ENCODE measurements at places on chromosomes 5 and 9. TPM values are rescaled to one million over a fixed set of nuclear protein-coding genes. Genes with fewer than 3 reads are reported as not detected.
A peak's percentile ranks its signal among the peaks of the same experiment; 100 is the strongest.

- H3K27me3 ChIP-seq: no peaks in the 10 kb centered on the region
- no peak overlapping the region for H3K27ac ChIP-seq
- H3K4me3 ChIP-seq: no peak overlapping the region
- no peak for DNase-seq
- H3K36me3 ChIP-seq: no peaks in the 10 kb centered on the region
- H3K4me1 ChIP-seq: no peaks in the 10 kb centered on the region
Measured at GRCh38 chr5:90141984-90142383, 267.6 kb downstream of the CETN3 start.

GRCh38 chr5:169856571-169856970 is 123.7 kb downstream of the INSYN2B start:
- no peaks in the 10 kb centered on the region for H3K27me3 ChIP-seq
- no peaks in the 10 kb centered on the region for H3K4me1 ChIP-seq
- H3K4me3 ChIP-seq: no peak overlapping the region
- H3K36me3 ChIP-seq: no peaks in the 10 kb centered on the region
- no peak overlapping the region for H3K27ac ChIP-seq
- no peak for DNase-seq

DNA sequence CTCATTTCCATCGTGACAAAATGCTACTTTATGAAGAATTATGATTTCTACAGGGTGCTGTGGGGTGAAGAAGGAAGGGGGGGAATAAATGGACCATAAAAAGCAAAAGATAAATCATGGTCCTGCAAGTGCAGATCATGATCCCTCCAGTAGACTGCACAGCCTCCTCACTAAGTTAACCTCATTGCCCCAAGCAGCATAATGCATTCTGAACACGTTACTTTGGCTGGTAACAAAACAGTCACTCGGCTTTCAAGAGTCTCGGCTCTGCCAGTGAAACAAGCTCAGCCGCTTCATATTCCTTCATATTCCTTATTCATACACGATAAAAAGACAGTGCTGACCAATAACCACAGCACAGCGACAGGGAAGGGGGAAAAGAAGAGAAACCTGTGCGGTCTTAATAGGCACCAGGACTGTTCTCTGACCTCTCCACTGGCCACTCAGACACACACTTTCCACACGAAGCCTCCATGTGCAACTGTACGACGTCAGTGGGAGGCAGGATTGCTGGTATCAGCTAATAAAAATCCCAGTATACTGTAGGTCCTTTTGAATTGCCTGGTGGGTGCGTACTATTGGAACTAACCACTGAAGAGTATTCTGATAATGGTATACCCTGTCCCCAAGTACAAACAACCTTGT is 60.5 kb downstream of the ANKH start:
- no peak overlapping the region for H3K4me3 ChIP-seq
- no peaks in the 10 kb centered on the region for H3K36me3 ChIP-seq
- H3K4me1 ChIP-seq: no peaks in the 10 kb centered on the region
- H3K27me3 ChIP-seq: no peaks in the 10 kb centered on the region

GRCh38 chr5:172437445-172438318 is 16.6 kb downstream of the SH3PXD2B start:
- H3K27me3 ChIP-seq: no peaks in the 10 kb centered on the region
- no peak overlapping the region for H3K27ac ChIP-seq
- no peaks in the 10 kb centered on the region for H3K4me1 ChIP-seq
- no peaks in the 10 kb centered on the region for H3K36me3 ChIP-seq

GRCh38 chr5:152990649-152991048 is 499.8 kb upstream of the GRIA1 start:
- H3K4me3 ChIP-seq: no peak overlapping the region
- no peak for DNase-seq
- no peaks in the 10 kb centered on the region for H3K27me3 ChIP-seq
- H3K36me3 ChIP-seq: no peaks in the 10 kb centered on the region

DNA sequence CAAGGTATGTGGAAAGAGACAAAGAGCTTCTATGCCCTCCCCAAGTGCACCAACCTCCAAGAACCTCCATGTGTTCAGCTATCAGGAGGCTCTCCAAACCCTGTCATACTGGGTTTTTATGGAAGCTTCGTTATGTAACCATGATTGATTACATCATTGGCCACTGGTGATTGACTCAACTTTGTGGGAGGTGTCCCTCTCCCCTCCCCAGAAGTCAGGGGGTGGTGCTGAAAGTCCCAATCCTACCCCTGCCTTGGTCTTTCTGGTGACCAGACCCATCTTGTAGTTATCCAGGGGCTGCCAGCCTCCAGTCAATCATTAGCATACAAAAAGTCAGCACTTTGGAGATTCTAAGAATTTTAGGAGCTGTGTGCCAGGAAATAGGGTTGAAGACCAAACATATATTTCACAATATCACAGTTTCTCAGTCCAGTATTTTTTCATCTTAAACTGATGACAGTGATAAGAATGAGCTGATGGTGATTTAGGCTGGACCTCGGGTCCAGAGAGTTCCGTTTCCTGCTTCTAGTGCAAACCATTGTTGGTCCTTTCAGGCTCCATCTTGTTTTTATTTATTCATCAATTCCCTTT is 27.3 kb upstream of the FANCC start:
- H3K27me3 ChIP-seq: peaks cover 32% of the 10 kb centered on the region
- no peak overlapping the region for H3K27ac ChIP-seq
- no peak overlapping the region for H3K4me3 ChIP-seq
- no peaks in the 10 kb centered on the region for H3K4me1 ChIP-seq
- DNase-seq: no peak

GRCh38 chr9:136939431-136939995 is 5.0 kb downstream of the FBXW5 start:
- no peaks in the 10 kb centered on the region for H3K4me1 ChIP-seq
- no peaks in the 10 kb centered on the region for H3K27me3 ChIP-seq
- 0 out of 2 replicates have a peak overlapping the region, but pooled peaks have one; percentile 72 for H3K27ac ChIP-seq
- H3K4me3 ChIP-seq: no peak overlapping the region
- DNase-seq: no peak

WNT8A gene
- total RNA-seq: not detected

SHOC1 gene
- not detected for total RNA-seq

ADRB2 gene
- total RNA-seq: 1.3 TPM
